ENCODE measurements at places on chromosomes 1 and 21.

DNA sequence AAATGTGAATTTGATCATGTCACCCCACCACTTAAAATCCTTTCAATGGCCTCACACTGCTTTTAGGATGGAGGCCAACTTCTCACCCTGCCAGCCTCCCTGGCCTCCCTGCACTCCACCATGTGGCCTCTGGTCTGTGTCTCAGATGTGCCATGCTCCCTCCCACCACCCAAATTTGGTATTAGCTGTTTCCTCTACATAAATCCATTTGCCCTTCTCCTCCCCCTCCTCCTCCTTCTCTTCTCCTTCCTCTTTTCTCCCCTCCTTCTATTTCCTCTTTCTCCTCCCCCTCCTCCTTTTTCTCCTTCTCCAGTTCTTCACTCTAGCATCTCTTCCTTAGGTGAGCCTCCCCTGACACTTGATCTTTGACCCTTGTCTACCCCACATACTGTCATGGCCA is 16.7 kb upstream of the GUCA2B start:
- no peak for DNase-seq

- no peak for DNase-seq
Measured at GRCh38 chr1:77966291-77966690, 12.6 kb downstream of the FUBP1 start.

- DNase-seq: no peak
Measured at GRCh38 chr1:53599481-53599880, 139.5 kb downstream of the GLIS1 start.

DNA sequence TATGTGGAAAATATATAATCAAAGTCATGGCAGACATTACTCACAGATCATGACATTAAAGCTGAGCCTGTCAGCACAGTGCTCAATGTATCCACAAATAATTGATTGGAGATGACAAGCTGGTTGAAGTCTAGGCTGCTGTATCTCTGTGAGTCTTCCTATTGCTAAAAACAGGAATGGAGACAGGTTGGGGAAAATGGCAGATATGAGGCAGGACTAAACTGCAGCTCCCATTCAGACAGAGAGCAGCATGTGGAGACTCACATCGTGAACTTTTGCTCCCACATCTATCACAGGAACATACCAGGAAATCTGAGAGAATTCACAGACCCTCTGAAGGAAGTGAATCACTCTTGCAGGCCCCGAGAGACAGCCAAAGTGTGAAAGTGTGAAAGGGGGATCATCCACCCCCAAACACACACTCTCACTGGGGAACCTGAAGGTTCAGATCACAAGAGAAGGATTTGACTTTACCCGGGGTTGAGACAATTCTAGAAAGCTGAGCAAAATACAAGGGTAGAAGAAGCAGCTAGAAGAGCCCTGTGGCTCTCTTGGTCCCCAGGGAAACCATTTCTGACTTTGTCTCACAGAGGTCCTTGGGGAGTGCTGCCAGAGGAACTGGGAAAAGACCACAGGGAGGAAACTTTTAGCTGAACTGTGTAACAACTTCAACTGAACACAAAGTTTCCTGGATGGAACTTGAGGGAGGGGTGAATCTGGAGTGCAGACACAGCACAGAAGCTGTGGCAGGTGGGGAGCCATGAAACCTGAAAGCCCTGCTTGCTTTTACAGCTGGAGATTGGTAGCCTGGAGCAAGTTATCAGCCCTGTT is 173.4 kb downstream of the S1PR1 start:
- no peak for DNase-seq

DNA sequence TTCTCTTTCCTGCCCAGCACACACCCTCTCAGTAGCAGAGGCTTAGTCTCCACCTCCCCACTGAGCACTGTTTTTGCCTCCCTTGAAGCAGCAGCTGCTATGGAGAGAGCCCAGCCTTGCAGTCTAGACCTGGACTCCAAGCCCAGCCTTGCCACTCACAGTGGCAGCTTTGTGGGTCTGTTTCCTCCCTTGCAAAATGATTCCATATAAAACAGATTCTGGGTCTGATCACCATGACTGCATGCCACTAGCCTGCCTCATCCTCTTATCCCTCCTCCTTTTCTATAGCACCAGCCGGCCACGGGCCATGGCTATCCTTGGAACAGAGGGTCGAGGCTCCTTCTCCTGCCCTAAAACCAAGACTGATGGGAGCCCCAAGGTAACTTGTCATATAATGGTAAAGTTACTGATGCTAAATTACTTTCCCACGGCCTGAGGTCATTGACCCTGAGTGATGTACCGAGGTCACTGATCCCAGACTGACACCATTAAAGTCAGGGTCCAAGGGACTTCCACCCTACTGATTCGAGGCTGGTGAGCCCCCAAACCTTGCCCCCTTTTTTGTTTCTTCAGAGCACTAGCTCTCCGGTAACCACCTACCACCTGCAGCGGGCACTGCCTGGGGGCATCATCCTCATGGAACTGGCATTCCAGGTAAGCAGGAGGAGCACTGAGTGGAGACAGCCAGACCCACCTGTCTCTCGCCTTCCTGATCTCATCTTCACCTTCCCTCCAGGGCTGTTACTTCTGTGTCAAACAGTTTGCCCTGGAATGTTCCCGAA is 7.9 kb downstream of the HYI start:
- DNase-seq: no peak

Measured in CD4-positive, alpha-beta T cell treated with Interleukin-17A for 4 hours (primary cell).